Stimulated activated CD8-positive, alpha-beta memory T cell treated with anti-CD3 and anti-CD28 coated beads, Interleukin-7, amount 100 ng/mL, for 24 hours (primary cell): ENCODE measurements at places on chromosomes 13 and 19.

DNA sequence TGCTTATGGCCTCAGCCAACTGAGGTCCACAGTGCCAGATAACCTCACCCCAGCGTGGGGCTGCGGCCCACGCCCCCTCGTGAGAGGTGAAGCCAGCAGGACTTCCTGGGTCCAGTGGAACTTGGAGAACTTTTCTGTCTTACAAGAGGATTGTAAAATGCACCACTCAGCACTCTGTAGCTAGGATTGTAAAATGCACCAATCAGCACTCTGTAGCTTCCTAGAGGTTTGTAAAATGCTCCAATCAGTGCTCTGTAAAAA, 109.1 kb downstream of the AKAP11 start:
- DNase-seq, result no peak

DNA sequence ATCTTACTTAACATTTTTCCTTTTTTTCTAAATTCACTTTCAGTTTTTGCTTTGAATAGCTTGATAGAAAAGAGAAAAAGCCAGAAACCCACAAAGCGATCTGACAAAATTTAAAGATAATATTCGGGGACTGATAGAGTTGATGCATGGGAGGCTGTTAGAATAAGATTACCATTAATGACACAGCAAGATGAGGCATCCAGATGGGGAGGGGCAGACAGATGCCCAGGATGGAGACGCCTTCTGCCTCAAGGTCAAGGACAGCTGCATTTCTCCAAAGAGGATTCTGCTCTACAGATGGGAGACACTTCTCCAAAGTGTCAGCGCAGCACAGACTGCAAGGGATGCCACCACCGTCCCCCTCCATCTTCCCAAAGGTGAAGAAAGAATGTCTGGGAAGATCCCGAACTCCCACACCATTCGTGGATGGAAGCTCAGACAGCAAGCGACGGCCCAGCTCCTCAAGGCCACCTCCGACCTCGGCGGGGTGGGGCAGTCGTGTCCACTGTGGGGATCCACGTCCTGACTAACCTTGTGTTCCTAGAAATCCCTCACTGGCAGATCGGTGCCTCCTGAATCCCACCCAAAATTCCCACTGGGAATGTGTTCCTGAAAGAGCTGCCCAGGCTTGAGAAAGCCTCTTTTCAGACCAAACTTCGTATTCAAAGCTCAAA, 32.9 kb downstream of the NAXD start:
- no peak for DNase-seq

DNA sequence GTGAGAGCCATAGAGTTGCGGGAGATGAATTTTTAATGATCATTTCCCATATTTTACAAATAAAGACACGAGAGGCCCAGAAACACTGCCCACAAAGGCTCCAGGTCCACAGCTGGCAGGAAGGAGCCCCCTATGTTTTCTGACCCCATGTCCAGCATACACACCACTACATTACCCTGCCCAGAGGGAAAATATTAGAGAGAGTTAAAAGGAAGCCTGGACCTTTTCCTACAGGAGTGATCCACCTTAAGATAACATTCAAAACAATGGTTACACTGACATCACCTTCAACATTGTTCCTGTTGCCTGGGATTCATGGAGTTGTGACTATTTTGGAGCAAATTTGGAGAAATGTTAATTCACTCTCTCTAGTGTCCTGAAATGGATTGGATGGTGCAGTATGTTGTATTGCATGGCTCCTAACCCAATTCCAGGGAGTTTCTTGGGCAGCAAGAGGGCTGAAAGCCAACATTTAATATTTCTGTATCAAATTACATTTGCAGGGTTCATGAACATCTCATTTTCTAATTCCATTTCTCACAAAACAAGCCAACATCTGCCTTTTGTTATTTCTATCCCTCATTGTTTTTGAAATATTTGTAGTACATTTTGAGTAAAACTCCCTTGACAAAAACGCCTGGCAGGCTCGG, 172.5 kb downstream of the DLEU7 start:
- DNase-seq, result no peak

DNA sequence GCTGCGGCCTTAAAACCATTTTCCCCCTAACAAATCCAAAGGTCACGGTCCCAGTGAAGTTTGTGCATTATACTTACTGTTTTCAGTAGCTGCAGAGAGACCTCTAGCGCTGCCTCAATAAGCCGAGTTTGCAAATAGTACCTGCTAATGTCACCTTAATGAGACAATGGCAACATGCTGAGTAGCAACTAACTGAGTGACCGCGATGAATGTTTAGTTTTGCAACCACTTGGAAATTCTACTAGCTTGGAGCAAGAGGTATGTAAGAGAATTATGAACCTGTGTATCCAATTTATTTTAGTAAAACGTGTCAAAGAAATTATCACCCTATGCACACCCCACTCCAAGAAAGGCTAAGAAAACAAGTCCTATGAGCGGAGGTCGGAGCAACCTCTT, 1.2 kb downstream of the KPNA3 start:
- no peak for DNase-seq

DNA sequence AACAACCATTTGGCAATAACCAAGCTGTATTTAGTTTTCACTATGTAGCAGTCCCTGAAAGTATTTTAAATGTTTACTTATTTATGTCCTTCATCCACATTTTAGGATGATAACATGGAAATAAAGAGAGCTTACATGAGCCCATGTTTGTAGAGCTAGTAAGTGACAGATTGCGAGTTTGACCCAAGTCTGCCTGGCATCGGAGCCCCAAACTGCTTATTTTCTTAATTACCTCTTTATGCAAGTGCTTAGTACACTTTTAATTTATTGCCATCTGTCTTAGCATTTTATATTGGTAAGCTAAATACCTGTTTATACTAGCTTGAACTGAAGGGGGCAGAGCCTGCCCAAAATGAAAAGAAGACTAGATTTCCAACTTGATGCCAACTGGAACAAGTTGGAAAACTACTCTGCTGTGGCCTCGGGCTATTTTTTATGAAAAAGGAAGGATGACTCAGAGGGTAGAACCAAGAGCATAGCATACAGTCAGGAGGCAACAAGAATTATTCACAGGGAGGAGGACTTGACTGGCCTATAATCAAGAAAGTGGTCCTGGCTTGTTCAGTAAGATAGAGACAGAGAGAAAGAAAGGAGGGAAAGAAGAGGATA, 150.2 kb downstream of the NDFIP2 start:
- DNase-seq, result no peak

- no peak for DNase-seq
Measured at GRCh38 chr19:806815-807421, 9.7 kb downstream of the PTBP1 start.

DNA sequence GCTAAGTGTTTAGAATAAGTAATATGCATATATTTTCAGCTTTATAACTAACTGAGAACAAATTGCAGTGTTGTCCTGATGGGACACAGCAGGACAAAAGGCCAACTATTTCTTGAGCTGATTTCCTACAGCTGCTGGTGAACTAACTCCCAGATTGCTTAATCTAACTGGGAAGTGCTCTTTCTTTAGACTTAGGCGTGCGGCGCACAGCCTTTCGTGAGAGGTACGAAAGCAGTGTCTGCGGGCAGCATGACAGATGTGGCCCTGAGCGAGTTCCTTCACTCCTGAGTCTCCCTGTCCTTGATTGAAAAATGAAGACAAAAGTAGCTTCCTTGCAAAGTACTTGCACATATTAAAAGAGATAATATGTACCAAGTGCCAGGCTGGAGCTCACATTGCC, 47.3 kb upstream of the NPAS1 start:
- no peak for DNase-seq

DNA sequence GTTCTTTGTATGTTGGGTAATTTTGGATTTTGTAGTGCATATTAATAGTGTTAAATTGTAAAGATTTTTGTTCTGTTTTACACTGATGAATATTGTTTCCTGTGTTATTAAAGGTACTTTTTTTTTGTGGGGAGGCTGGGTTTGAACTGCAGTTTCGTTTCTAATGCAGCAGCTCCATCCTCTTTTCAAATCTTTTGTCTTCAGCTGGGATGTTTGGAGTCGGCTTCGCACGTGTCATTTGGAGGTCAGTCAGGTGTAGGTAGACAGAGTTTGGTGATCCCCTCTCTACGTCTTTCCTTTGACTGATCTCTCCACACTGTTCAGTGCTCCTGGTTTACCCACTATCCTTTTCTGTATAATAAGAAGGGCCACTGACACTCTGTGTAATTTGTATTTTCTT, 30.3 kb downstream of the TDRD3 start:
- no peak for DNase-seq

GRCh38 chr13:40186041-40186440, 480.4 kb downstream of the FOXO1 start:
- DNase-seq, result no peak

DNA sequence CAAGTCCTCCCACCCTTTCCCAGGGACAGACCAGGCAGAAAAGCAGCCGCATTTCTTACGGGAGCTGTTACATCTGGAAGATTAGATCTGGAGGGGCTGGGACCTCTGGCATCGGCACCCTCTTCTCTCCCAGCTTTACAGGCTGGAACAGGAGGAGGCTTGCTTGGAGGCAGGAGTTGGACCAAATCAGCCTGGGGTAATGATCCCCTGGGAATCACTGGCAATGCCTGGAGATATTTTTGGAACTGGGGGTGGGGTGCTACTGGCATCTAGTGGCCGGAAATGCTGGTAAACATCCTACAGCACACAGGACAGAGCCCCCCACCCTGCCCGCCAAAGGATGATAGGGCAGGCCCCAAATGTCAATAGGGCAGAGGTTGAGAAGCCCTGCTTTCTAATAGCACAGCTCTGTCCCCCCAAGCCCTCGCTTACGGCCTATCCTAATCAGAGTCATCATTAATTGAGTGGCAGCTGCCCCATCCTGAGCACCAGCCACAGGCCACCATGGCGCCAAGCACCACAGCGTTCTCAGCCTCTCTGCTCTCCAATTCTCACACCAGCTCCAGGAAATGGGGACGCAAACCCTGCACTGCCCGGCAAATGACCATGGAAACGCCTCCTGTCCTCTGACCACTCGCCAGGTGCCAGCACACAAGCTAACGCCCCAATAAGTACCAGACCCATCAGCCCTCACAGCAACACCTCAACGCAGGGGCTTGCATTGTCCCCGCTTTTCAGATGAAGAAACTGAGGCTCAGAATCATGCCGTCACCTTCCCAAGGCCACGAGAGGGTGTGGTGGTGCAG, 20.6 kb downstream of the LRRC4B start:
- no peak for DNase-seq

- DNase-seq, result no peak
Measured at GRCh38 chr13:110394371-110394841, 87.3 kb downstream of the COL4A2 start.

DNA sequence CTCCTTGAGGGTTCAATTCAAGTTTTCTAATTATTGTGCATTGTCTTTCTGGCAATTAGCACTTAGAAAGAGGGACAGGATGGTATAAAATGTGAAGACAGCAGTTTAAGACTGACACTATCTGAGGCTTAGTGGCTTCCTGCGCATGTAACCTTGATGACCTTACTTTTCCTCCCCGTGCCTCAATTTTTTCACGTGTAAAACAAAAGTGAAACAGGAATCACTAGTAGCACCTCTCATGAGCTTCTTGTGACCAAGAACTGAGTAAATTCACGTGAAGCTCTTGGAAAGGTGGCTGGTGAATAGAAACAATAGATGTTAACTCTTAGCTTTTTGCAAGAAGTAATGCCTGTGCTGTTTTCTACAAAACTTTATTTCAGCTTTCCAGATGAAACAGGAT, 233.9 kb downstream of the LMO7 start:
- no peak for DNase-seq

DNA sequence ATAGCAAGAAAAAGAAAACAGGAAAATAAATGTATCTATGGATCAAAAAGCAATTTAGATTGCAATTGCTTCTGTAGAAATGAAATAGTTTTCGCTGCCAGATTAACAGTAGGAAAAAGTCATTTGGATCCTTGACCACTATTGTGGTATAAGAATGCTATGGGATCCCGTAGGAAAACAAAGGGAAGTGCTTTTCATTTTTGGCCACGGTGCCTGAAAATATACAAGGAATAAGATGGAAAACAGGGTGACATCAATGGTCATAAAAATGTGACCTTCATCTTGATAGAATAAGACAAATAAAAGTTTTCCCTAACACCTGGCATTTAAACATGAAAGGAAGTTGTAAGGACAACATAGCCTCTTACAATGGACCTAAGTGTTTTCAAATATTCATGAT, 622.8 kb downstream of the DACH1 start:
- no peak for DNase-seq

GRCh38 chr13:36108342-36108741, 22.8 kb downstream of the DCLK1 start:
- DNase-seq, result no peak

DNA sequence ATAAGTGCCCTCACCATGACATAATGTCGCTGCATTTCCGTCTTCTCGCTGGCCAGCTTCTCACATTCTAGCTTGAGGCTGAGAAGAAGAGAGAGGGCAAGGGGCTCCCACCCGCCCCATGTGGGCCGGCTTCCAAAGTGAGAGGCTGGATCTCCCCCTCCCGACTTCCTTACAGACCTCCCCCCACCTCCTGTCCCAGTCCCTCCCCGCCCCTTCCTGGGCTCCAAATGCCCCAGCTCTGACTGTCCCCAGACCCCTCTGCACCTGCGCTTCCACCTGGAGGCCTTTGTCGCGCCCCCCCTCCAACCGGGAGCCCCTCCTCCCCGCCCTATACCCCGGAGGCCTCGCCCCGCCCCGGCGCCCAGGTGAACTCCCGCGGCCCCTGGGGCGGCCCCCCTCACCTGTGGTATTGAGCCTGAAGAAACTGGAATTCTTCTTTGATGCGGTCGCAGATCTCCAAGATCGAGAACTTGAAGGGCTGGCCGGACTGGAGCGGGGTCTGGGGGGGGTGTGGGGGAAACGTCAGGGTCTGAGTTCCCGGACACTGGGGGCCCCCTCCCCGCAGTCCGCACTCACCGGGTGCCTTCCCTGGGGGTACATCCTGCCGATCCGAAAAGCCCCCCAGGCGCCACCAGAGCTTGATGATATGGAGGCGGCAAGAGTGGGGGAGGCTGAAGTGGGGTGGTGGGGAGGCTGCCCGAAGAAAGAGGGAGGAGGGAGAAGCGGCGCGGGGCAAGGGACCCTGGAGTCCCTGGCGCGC, 595 bp downstream of the TLE2 start:
- no peak for DNase-seq

DNA sequence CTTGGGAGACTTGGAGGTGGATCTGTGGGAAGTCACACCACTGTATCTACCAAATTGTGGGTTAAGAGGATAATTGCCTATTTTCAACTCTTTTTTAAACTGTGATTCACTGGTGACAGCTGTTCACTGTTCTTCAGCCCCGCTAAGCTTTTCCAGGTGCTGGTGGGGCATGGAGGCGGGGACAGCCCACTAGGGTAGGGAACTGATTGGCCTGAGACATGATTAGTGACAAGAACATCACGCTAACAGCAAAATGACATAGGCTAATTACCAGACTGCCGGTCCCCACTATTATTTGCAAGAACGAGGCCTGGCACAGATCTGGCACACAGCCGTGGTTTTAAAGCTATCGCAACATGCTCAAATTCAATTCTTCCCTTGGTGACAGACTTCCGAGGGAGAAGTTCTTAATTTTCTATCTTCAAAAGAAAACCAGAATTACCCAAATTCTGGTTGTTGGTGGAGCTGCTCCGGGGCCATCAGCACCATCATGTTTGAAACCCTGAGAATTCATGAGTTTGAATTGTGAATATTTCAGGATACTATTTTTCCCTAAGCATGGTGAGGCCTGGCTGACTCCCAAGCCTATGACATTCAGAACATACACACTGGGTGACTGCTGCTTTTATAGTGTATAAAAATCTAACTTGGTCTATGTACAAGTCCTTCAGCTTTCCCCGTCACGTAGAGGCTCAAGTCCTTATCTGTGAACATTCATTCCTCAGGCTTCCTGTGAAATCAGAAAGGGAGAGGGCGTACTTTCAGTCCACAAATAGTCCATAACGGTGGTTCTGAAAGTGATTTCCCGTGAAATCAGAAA, 17.9 kb downstream of the DOCK9 start:
- DNase-seq, result no peak
